ENCODE measurements at places on chromosomes 16 and 17.
A peak's percentile ranks its signal among the peaks of the same experiment; 100 is the strongest.

- DNase-seq = peak; percentile 67
These were observed 172.0 kb upstream of the CIBAR2 start for GRCh38 chr16:85284141-85284817.

DNA sequence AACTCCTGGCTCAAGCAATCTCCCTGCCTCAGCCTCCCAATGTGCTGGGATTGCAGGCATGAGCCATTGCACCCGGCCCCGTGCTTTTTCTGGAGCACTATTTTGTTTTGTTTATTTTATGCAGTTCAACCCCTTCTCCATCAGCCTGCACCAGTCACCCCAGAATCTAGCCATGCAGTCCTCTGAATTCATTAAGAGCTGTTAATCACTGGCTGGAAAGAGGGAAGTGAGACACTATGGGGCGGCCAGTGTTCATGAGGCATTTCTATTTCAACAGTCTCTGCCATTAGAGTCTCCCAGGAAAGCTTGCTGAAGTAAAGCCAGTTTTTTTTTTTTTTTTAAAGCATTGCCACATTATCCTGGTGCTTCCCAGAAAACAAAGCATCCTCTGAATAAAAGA is 1.7 kb downstream of the VWA3A start:
- no peak for DNase-seq

DNA sequence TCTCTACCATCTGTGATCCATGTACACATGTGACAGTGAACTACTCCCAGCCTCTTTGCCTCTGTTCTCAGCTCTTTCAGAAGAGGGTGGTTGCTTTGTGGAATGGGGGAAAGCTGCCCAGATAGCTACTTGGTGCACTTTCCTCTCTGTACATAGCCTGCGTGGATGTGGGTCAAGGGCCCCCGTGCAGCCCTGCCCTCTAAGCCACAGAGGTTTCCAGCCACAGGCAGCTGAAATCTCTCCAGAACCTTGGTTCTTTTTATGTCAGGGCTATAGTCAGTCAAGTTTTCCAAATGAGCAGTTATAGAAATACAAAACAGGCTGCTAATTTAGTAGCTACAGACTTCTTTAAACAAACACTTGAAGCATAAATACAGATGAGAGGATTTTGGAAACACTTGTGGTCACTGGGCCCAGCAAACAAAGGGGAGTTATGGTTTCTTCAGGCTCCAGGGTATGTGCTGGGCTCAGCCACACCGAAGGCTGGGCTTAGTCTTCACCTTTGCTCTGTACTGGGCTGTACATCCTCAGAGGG is 199.7 kb upstream of the ASIC2 start:
- DNase-seq = no peak

- DNase-seq = no peak
These were observed 3.2 kb downstream of the SNTB2 start for GRCh38 chr16:69190046-69190588.
